AML-193 (cell line): ENCODE measurements at places on chromosomes 6 and 20.

DNA sequence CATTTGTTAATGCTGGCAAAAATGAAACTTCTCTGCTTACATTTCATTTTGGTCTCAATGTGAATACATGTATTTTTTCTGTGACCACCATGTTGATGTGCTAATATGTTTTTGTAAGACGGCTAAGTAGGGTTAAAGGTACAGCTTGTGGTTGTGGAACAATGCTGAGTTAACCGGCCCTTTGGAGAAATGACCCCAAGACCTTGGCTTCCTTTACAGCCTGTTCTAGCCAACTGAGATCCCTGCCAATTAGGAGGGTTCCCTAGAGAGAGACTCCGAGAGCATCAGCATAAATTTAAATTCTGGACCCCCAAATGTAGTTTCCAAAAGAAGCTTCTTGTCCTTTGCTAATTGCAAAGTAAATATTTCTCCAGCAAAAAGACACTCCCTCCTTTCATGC lies 44.4 kb downstream of the RSPO3 start:
- DNase-seq: no peak

GRCh38 chr6:150651808-150652470 lies 52.3 kb downstream of the PLEKHG1 start:
- DNase-seq: no peak

- no peak for DNase-seq
These were observed 63.5 kb downstream of the THBS2 start for GRCh38 chr6:169190144-169190584.

- no peak for DNase-seq
These were observed 89.9 kb downstream of the NOL4L start for GRCh38 chr20:32495217-32495565.

- no peak for DNase-seq
These were observed 52.9 kb upstream of the PROKR2 start for GRCh38 chr20:5369629-5370028.

- DNase-seq: no peak
These were observed 155.2 kb upstream of the CNR1 start for GRCh38 chr6:88321306-88321705.
